ENCODE measurements at places on chromosomes 5 and 9. TPM values are rescaled to one million over a fixed set of nuclear protein-coding genes. Genes with fewer than 3 reads are reported as not detected.

CCNB1 gene
- 2.8 TPM for total RNA-seq

GRIN1 gene
- total RNA-seq, result not detected

NREP gene
- 19.8 TPM for total RNA-seq

PPP3R2 gene
- total RNA-seq, result not detected

LCN15 gene
- not detected for total RNA-seq

DOCK2 gene
- total RNA-seq, result 15.1 TPM

TEX10 gene
- 10.4 TPM for total RNA-seq

PCDHB14 gene
- total RNA-seq, result 6.8 TPM

WHRN gene
- 12.2 TPM for total RNA-seq

GRCh38 chr5:9545992-9546851, at the start of gene SEMA5A:
Gene SEMA5A (minus strand): TSS chr5:9546075. CDS start chr5:9379946, 166,129 bp downstream.
- DNase-seq, result no peak
- no peaks in the 10 kb centered on the region for H3K36me3 ChIP-seq
- peak within 1 kb of the TSS; percentile 74 for H3K4me3 ChIP-seq
- peaks cover 35% of the 10 kb centered on the region for H3K4me1 ChIP-seq
- H3K27ac ChIP-seq, result peak within 1 kb of the TSS; percentile 83

- DNase-seq, result no peak
- H3K27me3 ChIP-seq, result no peaks in the 10 kb centered on the region
- H3K4me1 ChIP-seq, result no peaks in the 10 kb centered on the region
- no peak overlapping the region for H3K27ac ChIP-seq
Observed at GRCh38 chr5:74556006-74556405, 84.5 kb downstream of the ENC1 start.

DNA sequence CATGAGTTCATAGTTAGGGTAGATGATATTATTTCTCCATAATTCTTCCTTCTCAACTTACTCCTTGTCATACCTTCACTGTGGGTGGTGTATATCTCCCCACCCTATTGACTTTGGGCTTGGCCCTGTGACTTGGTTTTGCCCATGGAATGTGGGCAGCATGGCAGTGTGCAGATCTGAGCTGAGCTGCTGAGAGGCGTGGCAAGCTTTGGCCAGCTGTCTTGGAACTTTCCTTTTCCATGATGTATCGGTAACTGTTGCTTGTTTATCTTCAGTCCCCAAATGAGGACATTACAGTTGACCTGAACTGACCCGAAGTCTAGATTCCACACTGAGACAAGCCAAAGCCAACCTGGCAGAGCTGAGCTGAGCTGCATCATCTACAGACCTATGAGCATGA, 70.4 kb downstream of the RALGPS1 start:
- no peak for DNase-seq
- H3K4me3 ChIP-seq, result no peak overlapping the region
- H3K27me3 ChIP-seq, result no peaks in the 10 kb centered on the region
- H3K27ac ChIP-seq, result no peak overlapping the region
- no peaks in the 10 kb centered on the region for H3K36me3 ChIP-seq

DNA sequence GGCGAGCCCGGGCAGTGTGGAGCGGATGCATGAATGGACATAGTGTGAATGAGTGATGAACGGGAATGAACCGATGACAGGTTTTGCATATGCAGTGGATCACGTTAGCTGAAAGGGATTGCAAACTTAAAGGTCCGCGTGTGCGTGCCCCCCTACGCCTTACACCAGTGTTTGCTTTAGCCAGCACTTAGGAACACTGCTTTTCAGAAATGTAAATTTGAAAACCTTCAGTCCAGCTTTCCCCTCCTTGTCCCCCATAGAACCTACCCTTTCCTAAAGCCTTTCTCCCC, 692 bp downstream of the PSAT1 start:
- H3K4me1 ChIP-seq, result peaks cover 31% of the 10 kb centered on the region
- peak overlapping the region; percentile 82 for H3K4me3 ChIP-seq
- H3K27ac ChIP-seq, result no peak overlapping the region
- H3K36me3 ChIP-seq, result no peaks in the 10 kb centered on the region

DNA sequence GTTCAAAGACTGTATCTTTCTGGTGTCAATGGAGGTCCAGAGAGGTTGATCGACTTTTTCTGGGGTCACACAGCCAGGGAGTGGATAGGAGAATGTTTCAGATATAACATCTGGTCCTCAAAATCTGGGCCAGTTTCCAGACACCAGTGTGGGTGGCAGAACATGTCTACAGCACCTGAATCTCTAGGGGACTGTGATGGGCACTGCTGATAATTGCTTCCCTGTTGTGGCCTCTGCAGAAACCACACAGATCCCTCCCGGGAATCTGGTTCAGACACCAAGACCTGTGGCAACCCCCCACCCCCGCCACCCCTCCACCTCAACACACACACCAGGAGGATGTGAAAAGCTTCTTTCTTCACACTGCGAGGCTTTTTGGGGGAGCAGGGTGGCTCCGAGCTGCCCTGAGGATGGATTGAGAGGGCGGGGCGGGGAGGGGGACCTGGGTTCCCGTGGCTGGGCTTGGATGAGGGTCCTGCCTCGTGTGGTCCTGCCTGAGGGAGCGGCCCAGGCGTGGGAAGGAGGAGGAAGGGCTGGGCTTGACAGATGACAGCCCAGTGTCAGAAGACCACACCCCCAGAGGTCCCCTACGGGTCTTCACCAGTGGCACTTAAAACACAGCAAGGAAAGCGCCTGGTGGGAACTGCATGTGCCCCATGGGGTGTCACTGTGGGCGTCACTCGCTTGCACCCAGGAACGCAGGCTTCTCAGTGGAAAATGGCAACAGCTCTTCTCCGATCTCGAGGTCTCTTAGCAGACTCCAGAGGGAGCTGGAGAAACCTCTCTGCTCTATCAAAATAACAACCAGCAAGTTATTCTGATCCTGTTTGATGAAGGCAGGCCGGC, 55.2 kb downstream of the TRIP13 start:
- H3K4me1 ChIP-seq, result peaks cover 25% of the 10 kb centered on the region
- no peaks in the 10 kb centered on the region for H3K36me3 ChIP-seq
- DNase-seq, result no peak
- peaks cover 11% of the 10 kb centered on the region for H3K27me3 ChIP-seq
- H3K27ac ChIP-seq, result no peak overlapping the region

GRCh38 chr5:35771300-35771699, 85.4 kb upstream of the IL7R start:
- H3K36me3 ChIP-seq, result no peaks in the 10 kb centered on the region
- H3K4me1 ChIP-seq, result no peaks in the 10 kb centered on the region
- DNase-seq, result no peak
- H3K27ac ChIP-seq, result no peak overlapping the region

DNA sequence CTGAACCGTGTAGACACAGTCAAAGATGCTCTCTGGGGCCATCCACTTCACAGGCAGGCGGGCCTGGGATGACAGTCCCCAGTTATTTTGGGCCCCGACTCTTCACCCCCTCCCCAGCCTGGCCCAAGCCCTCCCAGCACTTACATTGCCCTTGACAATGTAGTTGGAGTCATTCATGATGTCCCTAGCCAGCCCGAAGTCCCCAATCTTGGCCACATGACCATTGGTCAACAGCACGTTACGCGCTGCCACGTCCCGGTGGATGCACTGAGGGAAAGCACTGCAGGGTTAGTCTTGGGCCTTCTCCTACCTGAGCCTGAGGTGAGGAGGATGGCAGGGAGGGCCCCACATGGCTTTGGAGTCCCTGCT, 30.3 kb downstream of the CSF1R start:
- no peaks in the 10 kb centered on the region for H3K4me1 ChIP-seq
- no peak for DNase-seq
- H3K27ac ChIP-seq, result no peak overlapping the region
- peaks cover 48% of the 10 kb centered on the region for H3K36me3 ChIP-seq
- no peak overlapping the region for H3K4me3 ChIP-seq

DNA sequence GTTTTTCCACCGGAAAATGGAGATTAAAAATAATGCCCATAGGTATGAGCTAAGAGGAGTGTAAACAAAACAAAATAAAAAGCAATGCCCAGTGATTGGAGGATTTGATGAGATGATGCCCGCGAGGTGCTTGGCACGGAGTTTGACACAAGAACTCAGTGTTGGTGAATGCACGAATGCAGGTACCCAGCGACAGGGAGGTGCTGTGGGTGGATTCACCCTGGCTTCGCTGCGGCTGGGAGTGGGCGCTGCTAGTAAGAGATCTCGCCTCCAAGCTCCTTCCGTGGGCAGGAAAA, 526 bp upstream of the STXBP1 start:
- H3K4me3 ChIP-seq, result peak overlapping the region; percentile 94
- H3K36me3 ChIP-seq, result no peaks in the 10 kb centered on the region
- peaks cover 47% of the 10 kb centered on the region for H3K4me1 ChIP-seq
- peak overlapping the region; percentile 95 for H3K27ac ChIP-seq
- H3K27me3 ChIP-seq, result no peaks in the 10 kb centered on the region

DNA sequence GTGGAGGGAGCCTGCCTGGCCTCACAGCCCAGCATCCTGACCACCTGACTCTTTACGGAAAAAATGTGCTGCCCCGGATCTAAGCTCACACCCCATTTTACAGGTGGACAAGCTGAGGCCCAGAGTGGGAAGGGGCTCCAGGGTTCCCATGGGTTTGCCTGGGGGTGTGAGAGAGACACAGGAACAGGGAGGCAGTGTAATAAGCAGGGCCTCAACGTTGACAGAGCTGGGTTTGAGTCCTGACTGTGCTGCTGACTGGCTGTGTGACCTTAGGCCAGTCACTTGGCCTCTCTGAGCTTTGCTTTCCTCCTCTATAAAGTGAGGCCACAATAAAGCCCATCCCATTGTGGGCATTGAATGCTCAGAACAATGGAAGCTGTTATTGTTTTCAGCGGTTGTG, 73.7 kb downstream of the HMCN2 start:
- no peak overlapping the region for H3K4me3 ChIP-seq
- H3K36me3 ChIP-seq, result peaks cover 4% of the 10 kb centered on the region
- no peak for DNase-seq
- H3K27ac ChIP-seq, result no peak overlapping the region
- no peaks in the 10 kb centered on the region for H3K27me3 ChIP-seq
